ENCODE measurements at places on chromosomes 4 and X. TPM values are rescaled to one million over a fixed set of nuclear protein-coding genes. Genes with fewer than 3 reads are reported as not detected.
A peak's percentile ranks its signal among the peaks of the same experiment; 100 is the strongest.

The SMAD1 gene
- 32.0 TPM for total RNA-seq

DNA sequence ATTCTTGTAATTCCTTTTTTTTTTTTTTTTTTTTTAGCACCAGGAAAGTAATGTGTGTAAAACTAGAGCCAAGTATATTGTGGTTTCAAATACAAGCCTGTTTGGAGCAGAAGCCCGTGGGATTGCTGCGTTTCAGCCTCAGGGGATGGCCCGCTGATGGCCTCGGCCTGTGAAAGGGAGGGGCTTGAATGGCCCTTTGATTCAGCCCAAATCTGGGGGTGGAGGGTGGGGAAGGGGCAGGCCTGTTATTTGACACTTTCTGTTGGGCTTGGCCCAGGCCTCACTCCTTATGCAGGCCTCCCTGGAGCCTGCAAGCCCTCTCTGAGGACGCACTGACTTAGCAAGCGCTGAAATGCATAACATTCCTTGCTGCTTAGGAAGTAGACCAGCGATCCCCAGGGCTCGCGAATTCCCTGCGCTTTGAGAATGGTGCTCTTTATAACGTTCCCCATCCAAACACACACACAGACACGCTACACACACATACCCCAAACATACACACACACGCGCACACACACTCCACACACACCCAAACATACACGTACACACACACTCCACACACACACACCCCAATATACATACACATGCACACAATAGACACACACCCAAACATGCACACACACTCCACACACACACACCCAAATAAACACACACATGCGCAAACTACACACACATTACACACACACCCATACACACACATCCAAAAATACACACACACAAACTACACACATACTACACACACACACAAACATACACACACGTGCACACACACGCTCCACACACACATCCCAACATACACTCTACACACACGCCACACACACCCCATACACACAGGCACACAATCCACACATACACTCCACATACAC is 29.6 kb downstream of the TLR10 start:
- DNase-seq, result no peak
- no peak overlapping the region for H3K4me3 ChIP-seq
- H3K4me1 ChIP-seq, result peaks cover 26% of the 10 kb centered on the region
- no peaks in the 10 kb centered on the region for H3K27me3 ChIP-seq

DNA sequence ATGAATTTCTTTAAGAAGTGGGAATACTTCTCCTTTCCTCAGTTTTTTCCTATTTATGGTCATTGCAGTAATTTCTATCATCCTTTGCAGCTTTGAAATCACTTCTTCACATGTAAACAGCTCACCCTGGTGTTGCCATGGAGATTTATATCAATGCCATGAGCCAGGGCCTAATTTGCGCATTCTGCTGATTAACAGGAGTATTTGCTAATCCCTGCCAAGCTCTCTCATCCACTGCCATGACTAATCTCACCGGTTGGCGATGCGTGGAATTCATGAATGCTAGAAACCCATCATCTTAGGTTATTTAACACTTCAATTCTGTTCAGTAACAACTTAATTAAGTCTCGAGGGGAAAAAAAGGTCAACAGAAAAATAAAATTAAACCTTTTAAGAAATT is 11.8 kb upstream of the FGF13 start:
- no peak overlapping the region for H3K4me3 ChIP-seq
- H3K27ac ChIP-seq, result no peak overlapping the region
- no peaks in the 10 kb centered on the region for H3K4me1 ChIP-seq
- DNase-seq, result no peak
- H3K27me3 ChIP-seq, result peaks cover 9% of the 10 kb centered on the region
- no peaks in the 10 kb centered on the region for H3K36me3 ChIP-seq

The PPP2R2C gene
- 1.3 TPM for total RNA-seq

The TMEM185A gene
- 32.2 TPM for total RNA-seq

GRCh38 chr4:119835613-119835910 is 207.0 kb upstream of the PDE5A start:
- no peaks in the 10 kb centered on the region for H3K4me1 ChIP-seq
- no peaks in the 10 kb centered on the region for H3K27me3 ChIP-seq
- DNase-seq, result no peak
- no peak overlapping the region for H3K4me3 ChIP-seq
- H3K36me3 ChIP-seq, result no peaks in the 10 kb centered on the region

DNA sequence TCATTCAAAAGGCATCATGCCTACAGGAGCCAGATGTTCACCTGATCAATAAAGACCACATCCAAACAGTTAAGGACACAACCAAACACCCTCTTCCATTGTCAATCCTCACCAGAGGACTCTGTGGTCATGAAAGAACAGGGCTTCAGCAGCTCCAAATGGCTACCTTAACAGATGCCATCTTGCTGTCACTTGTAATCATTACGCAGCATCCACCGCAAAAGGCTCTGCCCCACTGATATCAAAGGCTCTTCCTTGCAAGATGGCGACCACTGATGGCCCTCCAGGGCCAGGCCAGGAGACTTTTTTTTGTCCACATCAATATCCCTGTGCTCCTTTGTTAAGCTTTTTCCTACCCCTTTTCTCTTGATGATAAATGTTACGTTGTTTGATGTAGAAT is 157.4 kb downstream of the DHRSX start:
- no peak overlapping the region for H3K27ac ChIP-seq
- H3K4me3 ChIP-seq, result no peak overlapping the region
- no peaks in the 10 kb centered on the region for H3K27me3 ChIP-seq
- no peak for DNase-seq

DNA sequence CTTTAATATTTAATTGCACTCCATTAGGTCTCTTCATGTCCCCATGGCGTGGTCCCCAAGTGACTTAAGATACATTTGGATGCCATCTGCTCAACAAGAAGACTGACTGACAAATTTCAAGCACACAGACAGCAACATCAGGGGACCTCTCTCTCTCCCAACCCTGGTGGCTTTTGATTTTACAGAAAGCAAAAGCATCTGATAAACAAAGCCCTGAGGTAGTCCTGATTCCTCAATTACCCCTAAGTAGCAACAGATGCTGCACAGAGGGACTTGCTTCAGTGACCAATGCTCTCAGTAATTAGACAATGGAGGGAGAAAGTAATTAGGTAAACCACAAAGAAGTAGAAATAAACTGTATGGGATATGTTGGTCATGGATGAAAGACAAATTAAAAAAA is 426.4 kb downstream of the INPP4B start:
- H3K4me3 ChIP-seq, result no peak overlapping the region
- no peaks in the 10 kb centered on the region for H3K27me3 ChIP-seq
- no peak overlapping the region for H3K27ac ChIP-seq
- H3K36me3 ChIP-seq, result no peaks in the 10 kb centered on the region
- DNase-seq, result no peak

GRCh38 chr4:53105313-53105712 is 243.2 kb downstream of the RASL11B start:
- H3K27ac ChIP-seq, result no peak overlapping the region
- no peaks in the 10 kb centered on the region for H3K27me3 ChIP-seq
- no peaks in the 10 kb centered on the region for H3K36me3 ChIP-seq
- DNase-seq, result no peak
- H3K4me1 ChIP-seq, result no peaks in the 10 kb centered on the region
- H3K4me3 ChIP-seq, result no peak overlapping the region

- no peak overlapping the region for H3K4me3 ChIP-seq
- no peaks in the 10 kb centered on the region for H3K36me3 ChIP-seq
- no peaks in the 10 kb centered on the region for H3K4me1 ChIP-seq
- no peak for DNase-seq
- H3K27me3 ChIP-seq, result no peaks in the 10 kb centered on the region
- H3K27ac ChIP-seq, result no peak overlapping the region
Measured at GRCh38 chr4:25953740-25954139, 39.7 kb downstream of the SMIM20 start.

GRCh38 chr4:165542476-165542875 is 163.7 kb downstream of the CPE start:
- H3K4me3 ChIP-seq, result no peak overlapping the region
- no peaks in the 10 kb centered on the region for H3K36me3 ChIP-seq
- DNase-seq, result no peak
- no peaks in the 10 kb centered on the region for H3K27me3 ChIP-seq

- H3K4me3 ChIP-seq, result no peak overlapping the region
- no peaks in the 10 kb centered on the region for H3K36me3 ChIP-seq
- DNase-seq, result no peak
- no peak overlapping the region for H3K27ac ChIP-seq
- H3K27me3 ChIP-seq, result no peaks in the 10 kb centered on the region
- no peaks in the 10 kb centered on the region for H3K4me1 ChIP-seq
Measured at GRCh38 chr4:109238746-109239145, 63.7 kb downstream of the COL25A1 start.

DNA sequence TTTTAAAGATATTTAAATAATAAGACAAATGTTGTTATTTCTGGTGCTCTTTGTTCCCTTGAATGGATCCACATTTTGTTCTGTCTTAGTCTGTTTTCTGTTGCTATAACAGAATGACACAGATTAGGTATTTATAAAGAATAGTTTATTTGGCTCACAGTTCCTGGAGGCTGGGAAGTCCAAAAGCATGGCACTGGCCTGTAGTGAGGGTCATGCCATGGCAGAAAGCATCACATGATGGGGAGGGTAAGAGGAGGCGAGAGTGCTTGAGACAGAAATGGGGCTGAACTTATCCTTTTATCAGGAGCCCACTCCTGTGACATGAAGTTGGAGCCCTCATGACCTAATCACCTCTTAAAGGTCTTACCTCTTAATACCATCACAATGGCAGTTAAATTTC is 38.2 kb downstream of the KIAA0232 start:
- H3K27ac ChIP-seq, result no peak overlapping the region
- no peaks in the 10 kb centered on the region for H3K27me3 ChIP-seq
- H3K4me3 ChIP-seq, result no peak overlapping the region
- H3K4me1 ChIP-seq, result no peaks in the 10 kb centered on the region
- H3K36me3 ChIP-seq, result peaks cover 17% of the 10 kb centered on the region

The HSFX2 gene
- 1.1 TPM for total RNA-seq

- H3K4me3 ChIP-seq, result no peak overlapping the region
- H3K27me3 ChIP-seq, result no peaks in the 10 kb centered on the region
- no peak overlapping the region for H3K27ac ChIP-seq
- no peaks in the 10 kb centered on the region for H3K4me1 ChIP-seq
- DNase-seq, result no peak
Measured at GRCh38 chr4:169993531-169993930, 32.7 kb downstream of the MFAP3L start.

The PAQR3 gene
- 14.5 TPM for total RNA-seq

- DNase-seq, result no peak
- no peaks in the 10 kb centered on the region for H3K36me3 ChIP-seq
- no peaks in the 10 kb centered on the region for H3K4me1 ChIP-seq
- H3K27me3 ChIP-seq, result no peaks in the 10 kb centered on the region
- no peak overlapping the region for H3K4me3 ChIP-seq
- no peak overlapping the region for H3K27ac ChIP-seq
Measured at GRCh38 chrX:150051096-150051495, 112.8 kb upstream of the EOLA2 start.

The AKAP14 gene
- total RNA-seq, result not detected

GRCh38 chrX:1592470-1593142 is 1.2 kb downstream of the AKAP17A start:
- H3K27me3 ChIP-seq, result no peaks in the 10 kb centered on the region
- H3K27ac ChIP-seq, result peak overlapping the region; percentile 90
- peak; percentile 88 for DNase-seq
- H3K36me3 ChIP-seq, result peaks cover 42% of the 10 kb centered on the region
- peak overlapping the region; percentile 92 for H3K4me3 ChIP-seq

The NOP14 gene
- total RNA-seq, result 27.8 TPM

DNA sequence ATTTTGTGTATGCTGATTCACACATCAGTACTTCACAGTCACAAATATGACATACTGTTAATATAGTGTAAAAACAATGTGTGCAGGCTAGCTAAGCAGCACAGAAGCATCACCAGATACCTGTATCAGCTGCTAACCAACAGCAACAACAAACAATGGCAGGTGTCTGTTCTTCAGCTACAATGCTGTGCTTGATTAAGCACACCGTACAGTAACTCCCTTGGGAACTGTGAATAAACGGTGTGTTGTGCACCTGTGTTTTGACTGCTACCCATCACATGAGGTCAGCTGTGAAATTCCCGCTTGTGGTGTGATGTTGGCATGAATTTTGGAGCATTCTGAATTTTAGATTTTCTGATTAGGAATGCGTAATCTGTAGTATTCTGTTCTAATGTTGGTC is 379.7 kb upstream of the FAT1 start:
- no peaks in the 10 kb centered on the region for H3K4me1 ChIP-seq
- H3K36me3 ChIP-seq, result no peaks in the 10 kb centered on the region
- no peak overlapping the region for H3K27ac ChIP-seq
- DNase-seq, result no peak

DNA sequence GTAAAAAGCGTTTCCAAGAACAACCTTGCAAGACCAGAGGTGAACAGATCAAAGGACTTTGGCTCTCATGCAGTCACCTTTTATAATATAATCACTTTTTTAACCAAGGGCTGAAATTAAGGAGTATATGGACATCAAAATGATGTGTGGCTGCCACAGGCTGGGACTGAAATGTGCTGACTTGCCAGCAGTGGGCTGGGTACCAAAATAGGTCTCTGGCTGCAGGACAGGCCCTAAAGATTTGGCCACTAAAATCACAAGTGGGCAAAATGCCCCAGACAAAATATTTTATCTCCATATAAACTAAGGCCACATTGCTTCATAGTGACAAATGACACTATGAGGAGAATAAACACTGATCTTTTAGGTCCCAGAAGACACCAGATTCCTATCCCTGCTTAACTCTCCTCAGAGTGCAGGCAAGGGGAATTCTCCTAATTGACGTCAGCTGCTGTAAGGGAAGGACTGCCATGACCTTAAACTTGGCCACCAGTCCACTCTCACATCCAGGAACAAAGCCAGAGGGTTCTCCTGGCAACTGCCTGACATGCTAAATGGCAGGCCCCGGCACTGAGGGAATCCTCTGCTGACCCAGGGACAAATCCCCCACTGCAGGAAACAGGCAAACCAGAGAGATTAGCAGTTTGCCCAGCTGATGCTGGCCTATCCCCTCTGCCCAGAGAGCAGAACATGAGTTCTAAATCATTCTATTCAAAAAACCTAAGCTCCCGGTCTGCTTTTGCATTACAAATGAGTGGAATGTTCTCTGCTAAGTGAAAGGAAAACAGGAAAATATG is 155.8 kb downstream of the PPP3CA start:
- peaks cover 13% of the 10 kb centered on the region for H3K4me1 ChIP-seq
- peak; percentile 80 for DNase-seq
- no peaks in the 10 kb centered on the region for H3K27me3 ChIP-seq
- H3K27ac ChIP-seq, result peak overlapping the region; percentile 65

GRCh38 chrX:45508454-45508853 is 307.8 kb upstream of the DIPK2B start:
- H3K36me3 ChIP-seq, result no peaks in the 10 kb centered on the region
- no peak overlapping the region for H3K27ac ChIP-seq
- H3K4me1 ChIP-seq, result no peaks in the 10 kb centered on the region

The ADAMTS3 gene
- total RNA-seq, result 2.6 TPM

The EVC2 gene
- total RNA-seq, result 4.4 TPM

- H3K36me3 ChIP-seq, result no peaks in the 10 kb centered on the region
- H3K4me3 ChIP-seq, result peak overlapping the region; percentile 70
- H3K27ac ChIP-seq, result peak overlapping the region; percentile 96
- DNase-seq, result peak; percentile 92
- H3K4me1 ChIP-seq, result peaks cover 23% of the 10 kb centered on the region
- no peaks in the 10 kb centered on the region for H3K27me3 ChIP-seq
Measured at GRCh38 chrX:139932073-139932900, 566 bp downstream of the ATP11C start.

- no peaks in the 10 kb centered on the region for H3K27me3 ChIP-seq
- H3K36me3 ChIP-seq, result no peaks in the 10 kb centered on the region
- no peak overlapping the region for H3K27ac ChIP-seq
- H3K4me3 ChIP-seq, result no peak overlapping the region
Measured at GRCh38 chrX:39459204-39459603, 638.6 kb downstream of the BCOR start.
